ENCODE measurements at places on chromosomes 4 and X.

DNA sequence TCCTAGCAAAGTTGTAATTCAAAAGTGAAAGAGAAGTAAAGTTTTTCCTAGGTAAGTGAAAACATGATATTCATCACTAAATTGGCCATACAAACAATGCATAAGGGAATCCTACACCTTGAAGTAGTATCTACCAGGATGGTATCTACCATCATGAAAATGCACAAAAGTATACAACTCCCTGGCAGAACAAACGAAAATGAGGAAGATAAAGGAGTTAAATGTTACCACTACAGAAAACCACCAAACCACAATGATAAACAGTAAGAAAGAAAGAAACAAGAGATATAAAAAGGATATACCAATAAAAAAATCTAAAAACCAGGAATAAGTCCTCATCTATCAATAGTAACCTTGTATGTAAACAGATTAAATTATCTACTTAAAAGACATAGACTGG is 26.9 kb downstream of the GK2 start:
- DNase-seq = no peak

DNA sequence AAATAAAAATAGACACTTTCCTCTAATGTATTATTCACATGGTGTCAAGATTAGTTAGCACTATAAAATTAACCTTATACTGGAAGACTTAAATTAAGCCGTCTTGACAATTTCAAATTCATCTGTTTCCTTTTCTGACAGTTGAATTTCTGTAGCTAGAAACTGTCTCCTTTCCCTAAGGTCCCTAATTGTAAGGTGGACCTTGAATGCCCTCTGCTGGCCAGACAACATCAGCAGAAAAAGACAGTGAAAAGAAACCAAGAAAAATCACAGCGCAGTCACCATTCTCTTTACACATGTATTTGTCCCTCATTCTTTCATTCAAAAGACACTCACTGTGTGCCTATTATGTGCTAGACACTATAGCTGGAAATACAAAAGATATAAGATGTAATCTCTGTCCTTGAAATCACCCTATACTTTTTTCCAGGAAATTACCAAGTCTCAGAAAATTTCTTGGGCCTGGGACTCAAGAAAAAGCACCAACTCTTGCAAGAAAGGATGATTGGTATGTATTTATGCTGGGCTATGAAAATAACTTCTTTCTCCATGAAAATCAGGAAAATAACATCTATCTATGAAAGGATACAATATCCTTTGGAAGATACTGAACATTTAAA is 32.7 kb upstream of the AMBN start:
- peak; percentile 63 for DNase-seq

DNA sequence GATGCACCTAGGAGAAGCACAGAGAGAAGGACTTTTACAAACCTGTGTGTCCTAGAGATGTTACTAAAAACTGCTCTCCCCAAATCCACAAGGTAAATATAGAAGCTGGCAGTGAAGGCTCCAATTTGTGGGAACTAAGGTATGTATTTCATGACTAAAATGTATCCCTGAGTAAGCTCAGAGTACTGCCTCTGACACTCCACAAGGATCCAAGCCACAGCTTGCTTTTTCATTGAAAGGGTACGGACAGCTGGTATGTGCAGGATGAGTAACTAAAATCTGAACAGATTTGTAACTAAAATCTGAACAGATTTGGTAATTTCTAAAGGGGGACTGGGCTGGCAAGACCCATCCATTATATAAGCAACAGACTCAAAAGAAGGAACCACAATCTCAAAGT is 187.6 kb downstream of the DCLK2 start:
- no peak for DNase-seq

GRCh38 chr4:105894660-105895582 is at the start of gene NPNT:
Gene NPNT (plus strand): TSS chr4:105895471. CDS start chr4:105895653, 182 bp downstream.
- DNase-seq = no peak

- DNase-seq = no peak
Measured at GRCh38 chr4:34280131-34280530, 1964.2 kb downstream of the ARAP2 start.

DNA sequence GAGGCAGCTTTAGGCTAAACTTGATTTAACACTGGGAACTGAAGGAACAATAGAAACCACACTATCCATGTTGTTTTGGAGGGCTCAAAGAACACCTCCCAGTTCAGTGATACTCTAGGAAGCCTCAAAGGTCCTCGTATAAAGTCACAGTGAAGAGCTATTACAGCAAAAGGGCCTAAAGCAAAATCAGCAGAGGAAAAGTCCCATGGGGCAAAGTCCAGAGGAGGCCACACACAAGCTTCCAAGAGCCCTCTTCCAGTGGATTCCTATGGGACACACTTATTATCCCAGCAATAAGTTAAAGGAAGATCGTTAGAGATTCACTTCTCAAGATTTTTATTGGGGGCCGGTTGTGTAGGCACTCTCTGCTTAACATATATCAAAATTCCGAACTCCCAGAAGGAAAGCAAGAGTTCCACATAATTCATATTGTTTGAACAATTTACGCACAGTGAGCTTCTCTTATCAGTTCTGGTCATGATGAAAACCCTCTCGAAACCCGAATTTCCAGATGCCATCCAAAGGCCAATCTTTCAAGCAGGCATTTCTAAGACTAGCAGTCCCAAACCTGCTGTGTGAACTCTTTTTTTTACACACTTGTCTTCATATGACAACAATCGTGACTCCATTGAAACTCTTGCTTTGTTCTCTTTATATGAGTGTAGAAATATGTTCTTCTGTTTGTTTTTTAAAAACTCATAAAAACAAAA is 53.7 kb downstream of the ANXA5 start:
- no peak for DNase-seq

GRCh38 chrX:23666282-23666681 is 1.0 kb upstream of the PRDX4 start:
- DNase-seq = no peak

DNA sequence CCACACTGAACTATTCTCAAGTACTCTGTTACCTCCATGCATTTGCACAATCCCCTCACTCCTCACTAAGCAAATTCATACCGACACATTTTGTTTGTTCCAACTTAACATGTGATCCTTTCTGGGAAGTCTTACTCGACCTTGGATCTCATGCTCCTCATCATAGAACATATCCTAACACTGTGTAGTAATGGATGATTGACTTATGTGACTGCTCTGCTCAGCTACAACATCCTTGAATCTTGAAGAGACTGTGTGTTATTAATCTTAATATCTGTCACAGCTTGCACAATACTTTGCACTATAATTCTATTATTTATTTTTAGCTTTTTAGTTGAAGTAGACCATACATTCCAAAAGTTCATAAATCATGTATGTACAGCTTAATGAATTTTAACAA is 23.9 kb upstream of the TRPC3 start:
- no peak for DNase-seq

GRCh38 chr4:181619651-181620050 is 623.6 kb upstream of the TENM3 start:
- no peak for DNase-seq

All from kidney glomerular epithelial cell (primary cell).